WTC11 (cell line): ENCODE measurements at places on chromosomes 2 and 18.

- no peak overlapping the region for H3K27ac ChIP-seq
- no peaks in the 10 kb centered on the region for H3K27me3 ChIP-seq
- H3K36me3 ChIP-seq = peaks cover 56% of the 10 kb centered on the region
- DNase-seq = peak; percentile 57
- peaks cover 6% of the 10 kb centered on the region for H3K4me1 ChIP-seq
- no peak overlapping the region for H3K4me3 ChIP-seq
Observed at GRCh38 chr2:229800997-229801754, 86.8 kb upstream of the DNER start.

- no peaks in the 10 kb centered on the region for H3K4me1 ChIP-seq
- H3K27me3 ChIP-seq = no peaks in the 10 kb centered on the region
- no peak overlapping the region for H3K4me3 ChIP-seq
- H3K36me3 ChIP-seq = no peaks in the 10 kb centered on the region
- no peak for DNase-seq
- H3K27ac ChIP-seq = 0 out of 2 replicates have a peak overlapping the region, but pooled peaks have one; percentile 25
Observed at GRCh38 chr18:21663578-21663977, 41.0 kb downstream of the ABHD3 start.

DNA sequence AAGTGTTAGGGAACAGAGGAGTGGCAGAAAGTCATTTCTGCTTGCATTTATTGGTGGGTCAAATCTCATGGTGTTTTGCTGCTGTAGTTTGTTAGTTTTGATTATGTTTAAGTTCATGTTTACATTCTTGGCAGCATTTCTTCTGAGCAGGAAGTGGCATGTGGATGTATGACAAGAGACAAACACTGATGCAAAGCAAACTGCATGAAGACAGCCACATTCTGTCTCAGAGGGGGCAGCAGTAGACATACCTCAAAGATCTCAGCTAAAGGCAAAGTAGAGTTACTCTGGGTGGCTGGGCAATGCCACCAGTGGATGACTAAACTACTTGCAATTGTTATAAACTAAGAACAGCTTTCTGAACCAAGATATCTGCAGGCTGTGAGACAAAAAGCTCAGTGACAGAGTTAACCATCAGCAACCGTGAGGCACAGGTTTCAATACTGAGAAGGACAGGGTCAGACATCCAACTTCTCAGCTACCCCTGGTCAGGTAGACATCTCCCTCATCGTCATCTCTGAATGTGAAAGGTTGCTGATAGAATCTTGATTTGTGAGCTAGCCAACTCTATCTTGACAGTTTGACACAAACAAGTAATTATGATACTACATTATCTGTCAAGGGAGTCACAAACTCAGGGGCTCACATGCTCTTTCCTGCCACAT, 16.4 kb downstream of the GALNT3 start:
- peak overlapping the region; percentile 86 for H3K27ac ChIP-seq
- H3K4me3 ChIP-seq = no peak overlapping the region
- H3K36me3 ChIP-seq = peaks cover 59% of the 10 kb centered on the region
- no peaks in the 10 kb centered on the region for H3K27me3 ChIP-seq
- H3K4me1 ChIP-seq = peaks cover 37% of the 10 kb centered on the region

- peaks cover 18% of the 10 kb centered on the region for H3K36me3 ChIP-seq
- no peaks in the 10 kb centered on the region for H3K4me1 ChIP-seq
- H3K4me3 ChIP-seq = no peak overlapping the region
- no peak for DNase-seq
Observed at GRCh38 chr2:177545981-177546585, 153.5 kb downstream of the AGPS start.

DNA sequence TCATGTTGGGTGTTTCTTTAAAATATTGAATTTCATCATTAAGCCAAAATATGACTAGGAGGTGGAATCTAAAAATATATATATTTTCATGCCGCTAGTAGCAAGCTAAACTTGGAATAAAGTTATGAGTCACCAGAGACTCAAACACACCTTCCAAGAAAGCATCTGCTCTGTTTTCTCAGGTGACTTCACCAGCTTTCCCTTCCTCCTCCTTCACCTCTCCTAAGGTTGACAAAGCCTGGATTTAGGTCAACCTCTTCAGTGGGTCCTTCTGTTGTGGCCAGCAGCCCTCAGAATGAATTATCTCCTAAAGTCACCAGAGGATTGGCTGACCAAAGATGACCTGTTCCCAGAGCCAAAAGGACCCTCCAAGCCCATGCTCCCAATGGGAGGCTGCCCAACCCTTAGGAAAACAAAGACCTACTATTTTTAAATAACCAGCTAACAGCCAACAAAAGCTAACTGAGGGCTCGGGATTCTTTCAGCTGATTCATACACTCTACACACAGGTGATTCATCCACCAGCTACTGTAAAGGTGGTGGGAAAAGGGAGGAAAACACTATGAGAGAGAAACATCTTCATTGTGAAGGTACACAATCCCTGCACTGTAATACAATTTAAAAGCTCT, 113.9 kb downstream of the MYO5B start:
- peaks cover 2% of the 10 kb centered on the region for H3K4me1 ChIP-seq
- no peak overlapping the region for H3K27ac ChIP-seq
- DNase-seq = no peak
- no peak overlapping the region for H3K4me3 ChIP-seq
- no peaks in the 10 kb centered on the region for H3K36me3 ChIP-seq
- H3K27me3 ChIP-seq = no peaks in the 10 kb centered on the region

DNA sequence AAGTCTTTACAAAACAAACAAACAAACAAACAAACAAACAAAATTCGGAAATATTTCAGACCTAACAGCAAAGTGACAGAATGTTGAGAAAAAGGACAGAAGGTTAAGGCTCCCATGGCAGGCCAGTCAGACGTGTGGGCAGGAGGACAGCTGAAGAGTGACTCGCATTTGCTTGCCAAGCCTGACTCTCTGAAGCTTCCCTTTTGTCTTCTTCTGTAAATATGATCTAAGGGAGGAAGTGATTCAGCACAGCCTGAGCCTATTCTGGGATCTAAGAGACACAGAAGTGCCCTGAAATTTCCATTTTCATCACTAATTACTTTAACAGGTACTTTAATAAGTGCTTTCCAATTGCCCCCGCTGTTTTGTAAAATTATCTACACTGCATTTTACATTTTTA, 134.0 kb upstream of the LYPD1 start:
- no peaks in the 10 kb centered on the region for H3K27me3 ChIP-seq
- H3K4me3 ChIP-seq = no peak overlapping the region
- H3K27ac ChIP-seq = no peak overlapping the region

DNA sequence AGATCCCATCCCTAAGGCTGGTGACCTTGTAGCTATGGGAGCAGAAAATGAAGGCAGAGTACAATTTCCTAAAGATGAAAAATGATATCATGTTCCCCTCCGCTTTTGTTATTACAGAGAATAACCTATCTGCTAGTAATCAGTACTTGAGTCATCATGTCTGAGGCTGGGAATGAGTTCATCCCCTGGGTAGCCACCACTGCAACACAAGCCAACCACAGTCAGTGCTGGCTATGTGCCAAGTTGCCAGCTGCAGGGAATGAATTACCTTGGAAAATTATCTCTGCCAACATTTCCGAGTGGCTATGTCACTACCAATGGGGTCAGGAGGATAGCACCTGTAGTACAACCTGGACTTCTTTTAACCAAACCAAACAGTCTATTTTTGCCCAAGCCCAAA, 1094.7 kb upstream of the DDX18 start:
- H3K4me1 ChIP-seq = peaks cover 4% of the 10 kb centered on the region; the same call in 1 of the 2 replicates
- no peak overlapping the region for H3K4me3 ChIP-seq
- H3K27me3 ChIP-seq = no peaks in the 10 kb centered on the region
- no peak for DNase-seq

GRCh38 chr2:237581751-237582746, 8.5 kb downstream of the RAB17 start:
- H3K36me3 ChIP-seq = peaks cover 40% of the 10 kb centered on the region
- no peak overlapping the region for H3K27ac ChIP-seq
- DNase-seq = no peak

DNA sequence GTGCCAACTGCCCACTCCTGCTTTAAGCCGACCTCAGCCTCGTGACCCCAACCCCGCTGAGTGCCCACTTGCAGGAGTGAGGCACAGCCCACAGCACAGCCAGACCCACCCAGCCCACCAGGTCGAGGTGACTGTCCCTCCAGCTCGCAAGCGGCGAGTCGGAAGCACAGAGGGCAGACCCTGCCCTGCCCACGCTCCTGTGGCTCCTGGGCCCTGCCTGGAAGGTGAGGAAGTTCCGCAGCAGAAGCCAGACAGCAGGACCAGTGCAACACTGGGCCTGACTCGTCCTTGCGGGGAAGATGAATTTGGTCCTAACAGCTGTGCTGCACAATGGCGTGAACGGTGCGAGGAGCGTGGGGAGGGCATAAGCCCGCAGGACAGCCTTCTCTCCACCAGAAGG, 9.9 kb downstream of the DTYMK start:
- no peaks in the 10 kb centered on the region for H3K27me3 ChIP-seq
- no peak overlapping the region for H3K27ac ChIP-seq
- H3K4me1 ChIP-seq = peaks cover 2% of the 10 kb centered on the region; the same call in 1 of the 2 replicates
- no peak for DNase-seq
- H3K4me3 ChIP-seq = no peak overlapping the region
- peaks cover 43% of the 10 kb centered on the region for H3K36me3 ChIP-seq

DNA sequence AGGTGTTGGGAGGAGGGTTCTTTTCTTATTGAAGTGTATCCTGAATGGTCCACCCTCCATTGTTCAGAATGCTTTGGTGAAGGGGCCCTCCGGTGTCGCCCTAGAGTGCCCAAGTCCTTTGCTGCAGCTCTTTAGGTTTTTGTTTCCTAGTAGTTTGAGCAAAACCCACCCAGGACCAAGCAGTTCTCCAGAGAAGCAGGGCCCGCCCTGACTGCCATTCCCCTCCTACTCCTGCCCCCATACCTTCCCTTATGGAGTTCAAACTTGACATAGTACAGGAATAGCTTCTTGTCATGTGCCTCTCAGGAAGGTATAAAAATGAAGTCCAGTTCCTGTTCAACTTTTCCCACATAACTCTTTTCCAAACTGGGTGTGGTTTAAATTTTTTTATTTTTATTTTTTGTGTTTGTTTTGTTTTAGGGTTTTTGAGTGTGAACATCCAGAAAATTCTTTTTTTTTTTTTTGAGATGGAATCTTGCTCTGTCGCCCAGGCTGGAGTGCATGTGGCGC, 5.6 kb downstream of the MERTK start:
- H3K27me3 ChIP-seq = peaks cover 19% of the 10 kb centered on the region
- H3K36me3 ChIP-seq = no peaks in the 10 kb centered on the region
- no peak for DNase-seq
- H3K27ac ChIP-seq = no peak overlapping the region

- H3K4me1 ChIP-seq = peaks cover 2% of the 10 kb centered on the region; the same call in 1 of the 2 replicates
- no peak for DNase-seq
- H3K27me3 ChIP-seq = no peaks in the 10 kb centered on the region
- peaks cover 36% of the 10 kb centered on the region for H3K36me3 ChIP-seq
- H3K27ac ChIP-seq = no peak overlapping the region
Observed at GRCh38 chr2:165594231-165594934, 124.9 kb downstream of the CSRNP3 start.

DNA sequence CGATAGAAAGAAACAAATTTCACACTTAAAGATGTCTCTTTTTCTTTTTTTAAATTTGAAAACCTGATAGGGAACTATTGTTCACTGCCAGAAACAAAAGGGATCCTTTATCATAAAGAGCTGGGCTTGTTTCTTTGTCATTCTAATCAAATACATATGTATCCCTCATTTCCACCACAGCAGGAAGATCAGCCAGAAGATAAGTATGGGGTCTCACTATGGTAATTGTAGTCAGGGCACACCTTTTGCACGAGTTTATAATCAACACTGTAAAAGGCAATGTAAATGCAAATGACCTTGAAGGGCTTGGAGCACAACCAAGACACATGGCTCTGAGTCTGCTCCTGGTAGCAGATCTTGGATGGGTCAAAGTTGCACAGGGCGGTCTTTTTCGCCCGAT, 109.5 kb downstream of the NXPH2 start:
- H3K27me3 ChIP-seq = peaks cover 19% of the 10 kb centered on the region
- H3K36me3 ChIP-seq = no peaks in the 10 kb centered on the region
- no peak overlapping the region for H3K4me3 ChIP-seq
- H3K4me1 ChIP-seq = peaks cover 29% of the 10 kb centered on the region
- H3K27ac ChIP-seq = no peak overlapping the region

DNA sequence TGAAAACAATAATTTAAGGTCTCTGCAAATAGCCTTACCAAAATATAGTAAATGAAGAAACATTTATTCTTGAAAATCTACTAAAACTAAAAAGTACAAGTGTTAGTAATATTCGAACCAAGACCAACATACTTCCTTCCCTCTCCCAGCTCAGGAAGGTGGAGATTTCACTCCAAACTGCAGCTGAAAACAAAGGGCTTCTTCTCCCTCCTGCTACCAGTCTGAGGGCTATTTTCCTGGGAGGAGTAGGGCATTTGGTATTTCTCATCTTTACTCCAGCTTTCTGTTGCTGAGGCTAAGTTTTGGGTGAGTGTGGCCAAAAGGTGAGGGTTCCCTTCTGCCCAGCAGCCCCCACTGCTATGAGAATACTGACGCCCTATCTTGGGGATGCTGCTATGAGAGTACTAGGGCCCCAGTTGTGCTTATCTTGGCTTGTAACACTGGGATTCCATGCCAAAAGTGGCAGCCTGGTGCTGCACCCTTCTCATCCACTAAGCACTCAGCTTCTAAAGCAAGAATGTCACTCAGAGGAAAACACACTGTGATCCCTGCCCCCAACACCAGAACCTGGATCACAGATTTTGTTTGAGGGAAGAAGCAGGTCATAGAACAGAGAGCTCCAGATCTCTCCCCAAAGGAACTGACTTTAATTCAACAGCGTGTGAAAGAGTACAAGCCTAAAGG, 130.7 kb upstream of the KLF7 start:
- 0 out of 2 replicates have a peak, but pooled peaks cover 2% of the 10 kb centered on the region for H3K36me3 ChIP-seq
- H3K4me1 ChIP-seq = peaks cover 34% of the 10 kb centered on the region
- DNase-seq = no peak
- H3K27ac ChIP-seq = no peak overlapping the region; the same call in 1 of the 2 replicates
- H3K27me3 ChIP-seq = no peaks in the 10 kb centered on the region
- no peak overlapping the region for H3K4me3 ChIP-seq

DNA sequence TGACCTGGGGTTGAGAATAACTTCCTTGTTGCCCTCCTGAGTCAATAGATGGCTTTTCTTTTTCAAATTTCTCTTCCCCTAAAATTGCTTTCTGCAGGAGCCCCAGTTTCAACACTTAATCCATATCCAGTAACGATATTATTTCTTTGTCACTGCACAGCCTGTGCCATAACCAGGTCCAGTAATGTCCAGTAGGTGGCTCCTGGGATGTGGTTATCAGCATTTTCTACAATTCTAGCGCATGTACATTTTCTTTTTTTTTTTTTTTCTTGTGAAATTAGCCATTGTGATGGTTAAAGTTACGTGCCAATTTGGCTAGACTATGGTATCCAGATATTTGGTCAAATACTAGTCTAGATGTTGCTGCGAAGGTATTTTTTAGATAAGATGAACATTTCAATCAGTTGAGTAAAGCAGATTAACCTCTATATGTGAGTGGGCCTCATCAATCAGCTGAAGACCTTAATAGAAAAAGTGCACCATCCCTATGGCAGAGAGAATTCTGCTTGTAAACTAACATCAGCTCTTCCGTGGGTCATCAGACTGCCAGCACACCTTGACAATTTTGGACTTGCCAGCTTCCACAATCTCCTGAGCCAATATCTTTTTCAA, 72.9 kb upstream of the SCG2 start:
- no peak for DNase-seq
- H3K36me3 ChIP-seq = no peaks in the 10 kb centered on the region
- no peaks in the 10 kb centered on the region for H3K4me1 ChIP-seq
- H3K27ac ChIP-seq = no peak overlapping the region
